ENCODE measurements at places on chromosomes 1 and 21.
A peak's percentile ranks its signal among the peaks of the same experiment; 100 is the strongest.

DNA sequence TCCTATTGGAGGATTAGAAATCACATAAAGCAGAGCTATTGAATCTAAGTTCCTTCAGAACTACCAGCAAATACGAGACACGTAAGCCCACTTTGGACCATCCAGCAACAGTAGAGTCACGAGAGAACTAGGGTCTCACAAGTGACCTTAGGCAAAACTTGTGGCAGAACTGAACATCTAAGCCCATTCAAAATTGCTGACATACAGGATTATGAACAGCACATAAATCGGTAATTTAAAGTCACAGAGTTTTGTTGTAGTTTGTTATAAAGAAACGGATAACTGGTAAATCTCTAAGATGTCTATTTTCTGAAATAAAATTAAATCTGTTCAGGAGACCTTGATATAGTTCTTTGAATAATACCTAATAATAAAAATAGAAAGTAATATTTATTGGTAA is 1366.0 kb downstream of the NCAM2 start:
- DNase-seq, result no peak

GRCh38 chr1:83029916-83030315 is 969.0 kb downstream of the TTLL7 start:
- DNase-seq, result no peak

- DNase-seq, result no peak
Observed at GRCh38 chr1:244862354-244862698, 2.0 kb downstream of the HNRNPU start.

GRCh38 chr1:91501523-91501851 is 836 bp downstream of the CDC7 start:
- no peak for DNase-seq

- DNase-seq, result no peak
Observed at GRCh38 chr1:236301958-236302335, 20.2 kb upstream of the ERO1B start.

DNA sequence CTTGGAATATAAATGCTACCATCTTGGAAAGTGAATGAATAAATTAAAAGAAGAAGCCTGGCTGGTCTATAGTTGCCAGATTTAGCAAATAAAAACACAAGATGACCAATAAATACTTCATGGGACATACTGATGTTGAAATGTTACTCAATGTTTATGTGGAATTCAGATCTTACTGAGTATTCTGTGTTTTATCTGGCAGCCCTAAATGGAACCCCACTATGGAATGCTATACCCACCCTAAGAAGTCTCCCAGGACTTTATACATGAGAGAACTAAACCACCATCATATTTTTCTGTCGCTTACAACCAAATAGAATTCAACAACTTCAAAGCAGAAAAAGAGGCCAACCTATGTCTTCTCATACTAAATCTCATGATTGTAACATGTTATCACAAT is 177.6 kb upstream of the HMCN1 start:
- DNase-seq, result no peak

DNA sequence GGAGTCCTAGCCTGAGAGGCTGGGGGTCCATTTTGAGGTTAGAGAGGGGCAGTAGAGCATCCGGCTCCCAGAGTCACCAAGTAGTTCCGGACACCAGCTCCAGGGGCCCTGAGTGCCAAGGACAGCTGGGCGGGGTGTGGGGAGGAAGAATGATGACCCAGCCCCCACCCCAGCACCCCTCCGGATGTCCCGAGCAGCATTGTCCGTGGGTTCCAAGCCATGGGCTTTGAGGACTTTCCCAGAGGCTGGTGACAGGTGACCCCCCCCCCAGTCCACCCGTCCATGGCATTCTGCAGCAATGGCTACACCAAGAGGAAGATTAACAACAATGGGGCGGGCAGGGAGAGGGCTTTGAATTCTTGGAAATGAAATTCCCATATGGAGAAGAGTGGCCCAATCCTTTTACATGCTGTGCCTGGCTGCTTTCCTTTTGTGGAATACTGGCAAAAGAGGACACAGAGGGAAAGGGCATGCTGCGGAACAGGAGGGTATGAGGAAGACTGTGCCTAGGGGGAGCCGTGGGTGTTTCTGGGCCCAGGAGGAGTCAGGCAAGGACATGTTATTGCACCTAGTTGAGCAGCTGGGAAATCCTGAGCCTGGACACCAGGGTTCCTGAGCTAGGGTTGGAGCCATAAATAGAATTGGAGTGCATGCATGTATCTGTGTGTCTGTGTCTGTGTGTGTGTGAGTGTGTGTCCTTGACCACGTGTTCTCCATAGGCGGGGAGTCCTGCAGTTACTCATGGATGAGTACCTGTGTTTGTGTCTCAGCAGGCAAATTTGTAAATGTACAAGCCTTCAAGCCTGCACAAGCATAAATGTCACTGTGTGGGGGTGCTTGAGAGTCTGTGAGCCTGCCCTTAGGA is 956 bp downstream of the ATP1A2 start:
- no peak for DNase-seq

GRCh38 chr1:214901718-214902117 is 180.8 kb upstream of the KCNK2 start:
- no peak for DNase-seq

DNA sequence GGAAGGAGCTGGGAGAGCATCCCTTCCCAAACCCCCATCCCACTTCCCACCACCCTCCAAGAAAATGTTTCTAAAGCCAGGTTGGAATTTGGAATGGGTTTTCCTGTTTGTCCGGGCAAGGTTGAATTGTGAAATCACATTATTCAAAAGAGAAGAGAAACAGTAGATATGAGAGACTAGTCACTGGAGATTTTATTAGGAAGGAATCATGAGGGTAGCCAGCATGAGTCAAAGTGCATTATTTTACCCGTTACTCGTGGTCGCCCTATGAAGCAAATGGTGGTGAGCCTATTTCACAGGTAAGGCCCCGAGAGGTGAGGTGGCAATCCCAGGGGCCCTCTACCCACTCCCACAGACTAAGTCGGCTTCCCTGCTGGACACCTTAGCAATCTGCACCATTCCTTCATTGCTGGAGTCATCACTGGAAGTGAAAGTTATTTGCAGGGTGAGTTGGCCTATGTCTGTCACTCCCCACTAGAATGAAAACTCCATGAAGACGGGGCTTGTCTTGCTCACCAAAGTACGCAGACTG is 52.8 kb downstream of the TOMM20 start:
- DNase-seq, result peak; percentile 64

- DNase-seq, result no peak
Observed at GRCh38 chr1:104702731-104703130, 953.0 kb downstream of the AMY1C start.

GRCh38 chr1:30830537-30830936 is 73.0 kb upstream of the LAPTM5 start:
- DNase-seq, result no peak

All from activated CD4-positive, alpha-beta T cell treated with anti-CD3 and anti-CD28 coated beads for 48 hours (primary cell).